Esophagus squamous epithelium (tissue), 5 donors: ENCODE measurements at places on chromosomes 1 and 21. TPM values are rescaled to one million over a fixed set of nuclear protein-coding genes. Genes with fewer than 3 reads are reported as not detected.

Gene CD244
- total RNA-seq: 1.7 TPM

DNA sequence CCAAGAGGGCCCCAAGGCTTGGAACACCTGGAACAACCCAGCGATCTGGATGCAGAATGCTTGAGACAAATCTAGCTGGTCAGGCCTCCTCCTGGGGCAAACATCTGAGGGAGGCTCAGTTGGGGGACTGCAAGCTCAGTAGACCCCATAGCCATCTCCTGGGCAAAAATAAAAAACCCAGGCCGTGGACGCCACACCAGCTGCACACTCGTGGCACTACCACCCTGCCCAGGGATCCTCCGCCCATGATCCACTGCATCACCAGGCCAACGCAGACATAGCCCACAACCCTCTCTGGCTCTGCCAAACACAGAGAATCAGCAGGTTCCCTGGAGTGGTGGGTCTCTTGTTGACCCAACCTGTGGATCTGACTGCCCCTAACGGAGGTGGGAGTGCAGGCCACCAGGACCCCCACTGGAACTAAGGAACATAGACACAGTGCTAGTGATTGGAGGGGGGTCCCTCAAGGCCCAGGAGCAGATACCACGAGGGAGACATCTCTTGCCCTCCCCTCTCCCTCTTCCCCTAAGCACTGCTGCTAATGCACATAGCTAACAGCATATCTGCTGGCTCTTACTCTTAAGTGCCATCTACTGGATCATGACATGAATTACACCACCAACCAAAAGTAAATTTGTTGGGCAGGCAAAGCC lies 147.2 kb downstream of the CHD1L start:
- no peaks in the 10 kb centered on the region for H3K27me3 ChIP-seq
- H3K36me3 ChIP-seq: no peaks in the 10 kb centered on the region
- no peak overlapping the region for H3K4me3 ChIP-seq
- no peak for DNase-seq
- no peaks in the 10 kb centered on the region for H3K4me1 ChIP-seq
- no peak overlapping the region for H3K27ac ChIP-seq

DNA sequence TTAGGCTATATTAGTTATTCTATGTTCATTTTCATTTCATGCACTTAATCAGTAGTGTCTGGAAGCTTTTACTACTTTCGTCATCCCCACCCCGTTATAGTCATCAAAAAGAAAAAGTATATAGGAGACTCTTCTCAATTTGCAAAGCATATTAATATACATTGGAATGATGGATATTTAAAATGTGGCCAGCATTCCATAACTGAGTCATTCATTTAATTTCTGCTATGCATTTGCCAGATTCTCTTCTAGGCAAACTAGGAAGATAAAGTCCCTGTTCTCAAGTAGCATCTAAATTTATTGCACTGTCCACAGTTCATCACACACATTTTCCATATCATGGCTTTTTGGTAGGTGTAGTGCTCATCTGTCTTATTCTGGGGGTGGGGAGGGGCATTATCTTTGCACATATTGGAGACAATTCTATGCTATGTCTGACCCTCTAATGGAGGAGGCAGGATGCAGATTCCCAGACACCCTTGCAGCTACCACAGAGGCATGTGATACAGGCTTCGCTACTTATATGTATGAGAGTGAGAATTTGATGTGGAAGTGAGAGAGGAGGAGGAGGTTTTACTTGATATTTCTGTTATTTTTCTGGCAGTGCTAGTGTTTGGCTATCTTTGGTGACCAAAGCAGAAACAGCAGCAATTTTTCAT lies 125.8 kb downstream of the CTH start:
- no peak overlapping the region for H3K4me3 ChIP-seq
- no peaks in the 10 kb centered on the region for H3K27me3 ChIP-seq
- H3K36me3 ChIP-seq: no peaks in the 10 kb centered on the region
- no peak overlapping the region for H3K27ac ChIP-seq
- H3K4me1 ChIP-seq: no peaks in the 10 kb centered on the region
- DNase-seq: no peak

GRCh38 chr1:174160109-174160473 lies 771 bp downstream of the RABGAP1L start:
- no peaks in the 10 kb centered on the region for H3K27me3 ChIP-seq
- H3K4me1 ChIP-seq: peaks cover 46% of the 10 kb centered on the region
- H3K27ac ChIP-seq: peak overlapping the region; percentile 95
- no peaks in the 10 kb centered on the region for H3K36me3 ChIP-seq
- peak overlapping the region; percentile 89 for H3K4me3 ChIP-seq

DNA sequence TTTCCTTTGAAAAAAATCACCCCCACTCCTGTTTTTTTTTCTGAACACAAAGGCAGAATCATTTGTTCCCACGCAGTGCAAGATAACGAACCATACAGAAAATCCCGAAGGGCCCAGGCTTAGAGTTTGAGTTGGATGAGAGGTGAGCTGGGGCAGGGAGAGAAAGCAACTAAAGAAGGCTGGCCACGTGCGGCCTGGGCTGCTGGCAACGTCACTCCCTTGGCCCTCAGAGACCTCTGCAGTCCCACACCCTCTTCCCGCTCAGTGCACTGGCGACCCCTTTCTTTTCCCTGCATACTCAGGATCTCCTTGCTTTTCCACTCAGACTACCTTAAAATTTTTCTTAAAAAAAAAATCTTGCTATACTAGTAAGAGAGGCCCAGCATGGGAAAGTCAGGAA lies 28.2 kb upstream of the CRNN start:
- H3K4me1 ChIP-seq: peaks cover 78% of the 10 kb centered on the region
- DNase-seq: no peak
- H3K27me3 ChIP-seq: no peaks in the 10 kb centered on the region
- H3K4me3 ChIP-seq: no peak overlapping the region
- peak overlapping the region; percentile 83 for H3K27ac ChIP-seq

GRCh38 chr21:33481314-33481943 lies 1.7 kb upstream of the TMEM50B start:
- peaks cover 3% of the 10 kb centered on the region for H3K4me1 ChIP-seq
- H3K27ac ChIP-seq: no peak overlapping the region
- no peaks in the 10 kb centered on the region for H3K36me3 ChIP-seq
- no peaks in the 10 kb centered on the region for H3K27me3 ChIP-seq

Gene NLRP3
- 1.7 TPM for total RNA-seq

- H3K27me3 ChIP-seq: peaks cover 6% of the 10 kb centered on the region
- peak within 1 kb of the TSS; percentile 68 for H3K4me3 ChIP-seq
- H3K36me3 ChIP-seq: no peaks in the 10 kb centered on the region
- peak; percentile 26 for DNase-seq
- H3K4me1 ChIP-seq: peaks cover 18% of the 10 kb centered on the region
Measured at GRCh38 chr1:212950243-212951125, at the start of gene VASH2. Gene VASH2 (plus strand): TSS chr1:212950541. CDS start chr1:212951543, 1,002 bp downstream.

DNA sequence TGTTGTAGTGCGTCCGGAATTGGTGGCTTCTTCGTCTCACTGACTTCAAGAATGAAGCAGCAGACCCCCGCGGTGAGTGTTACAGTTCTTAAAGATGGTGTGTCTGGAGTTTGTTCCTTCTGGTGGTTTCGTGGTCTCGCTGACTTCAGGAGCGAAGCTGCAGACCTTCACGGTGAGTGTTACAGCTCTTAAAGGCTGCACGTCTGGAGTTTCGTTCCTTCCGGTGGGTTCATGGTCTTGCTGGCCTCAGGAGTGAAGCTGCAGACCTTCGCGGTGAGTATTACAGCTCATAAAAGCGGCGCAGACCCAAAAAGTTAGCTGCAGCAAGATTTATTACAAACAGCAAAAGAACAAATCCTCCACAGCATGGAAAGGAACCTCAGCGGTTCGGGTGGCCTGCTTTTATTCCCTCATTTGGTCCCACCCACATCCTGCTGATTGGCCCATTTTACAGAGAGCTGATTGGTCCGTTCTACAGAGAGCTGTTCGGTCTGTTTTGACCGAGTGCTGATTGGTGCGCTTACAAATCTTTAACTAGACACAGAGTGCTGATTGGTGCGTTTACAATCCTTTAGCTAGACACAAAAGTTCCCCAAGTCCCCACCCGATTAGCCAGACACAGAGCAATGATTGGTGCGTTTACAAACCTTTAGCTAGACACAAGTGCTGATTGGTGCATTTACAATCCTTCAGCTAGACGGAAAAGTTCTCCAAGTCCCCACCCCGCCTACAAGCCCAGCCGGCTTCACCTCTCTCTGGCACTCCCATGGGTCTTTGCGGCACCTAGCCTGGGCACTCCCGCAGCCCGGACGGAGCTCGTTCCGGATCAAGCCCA lies 49.6 kb upstream of the KRTAP19-8 start:
- no peak overlapping the region for H3K27ac ChIP-seq
- no peak overlapping the region for H3K4me3 ChIP-seq
- no peaks in the 10 kb centered on the region for H3K36me3 ChIP-seq
- H3K4me1 ChIP-seq: peaks cover 6% of the 10 kb centered on the region
- DNase-seq: no peak

DNA sequence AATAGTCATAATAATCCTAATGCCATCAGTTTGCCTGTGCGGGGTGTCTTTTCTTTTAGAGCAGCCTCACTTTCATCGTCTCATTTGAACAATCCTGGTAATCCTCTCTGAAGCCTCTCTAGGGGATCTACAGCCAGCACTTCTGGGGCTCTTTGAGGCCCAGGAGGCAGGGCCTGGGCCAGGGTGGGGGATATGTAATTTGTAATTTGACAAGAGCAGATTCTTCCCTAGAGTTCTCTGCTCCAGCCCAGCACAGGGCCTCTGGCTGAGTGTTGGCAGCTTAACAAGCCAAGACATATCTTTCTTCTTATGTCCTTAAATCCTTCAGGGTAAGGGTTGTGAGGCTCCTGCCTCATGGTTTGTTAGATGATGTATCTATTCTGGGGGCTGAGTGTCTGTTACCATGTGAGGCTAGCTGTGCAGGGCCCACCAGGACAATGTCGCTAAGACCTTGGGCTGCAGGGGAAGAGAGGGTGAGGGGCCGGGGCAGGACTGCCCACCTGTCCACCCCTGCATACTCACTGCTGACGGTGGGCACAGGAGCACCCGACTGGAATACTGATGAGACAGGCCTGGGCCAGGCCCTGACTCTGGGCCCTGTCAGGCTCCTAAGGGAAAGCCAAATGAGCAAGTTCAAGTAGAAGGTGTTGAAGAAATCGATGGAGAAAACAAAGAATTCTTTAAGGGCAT lies 45.3 kb upstream of the PARP1 start:
- no peak for DNase-seq
- H3K27ac ChIP-seq: no peak overlapping the region
- H3K4me1 ChIP-seq: no peaks in the 10 kb centered on the region
- no peaks in the 10 kb centered on the region for H3K27me3 ChIP-seq
- no peak overlapping the region for H3K4me3 ChIP-seq
- no peaks in the 10 kb centered on the region for H3K36me3 ChIP-seq

DNA sequence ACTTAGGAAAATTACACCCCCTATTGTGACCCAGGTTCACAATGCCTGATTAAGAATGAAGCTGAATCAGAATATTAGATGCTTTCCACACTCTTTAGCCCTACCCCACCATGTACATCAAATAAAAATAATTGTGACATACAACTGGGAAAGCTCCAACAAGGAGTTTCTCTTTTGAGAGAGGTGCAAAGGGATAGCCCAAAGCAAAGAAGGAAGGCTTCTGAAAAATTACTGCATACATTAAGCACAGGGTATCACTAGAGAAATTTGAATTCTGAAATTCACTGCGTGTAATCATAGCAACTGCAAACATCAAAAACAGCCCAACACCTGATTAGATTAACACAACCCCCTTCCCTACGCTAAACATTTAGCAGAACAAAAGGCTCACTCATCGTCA lies 34.1 kb downstream of the PDE4B start:
- no peaks in the 10 kb centered on the region for H3K36me3 ChIP-seq
- H3K4me1 ChIP-seq: no peaks in the 10 kb centered on the region
- no peak overlapping the region for H3K27ac ChIP-seq
- no peak for DNase-seq
- no peaks in the 10 kb centered on the region for H3K27me3 ChIP-seq
- H3K4me3 ChIP-seq: no peak overlapping the region

Gene ARHGAP29
- 30.5 TPM for total RNA-seq

Gene EEIG2
- 3.9 TPM for total RNA-seq

Gene AGT
- total RNA-seq: 0.95 TPM

DNA sequence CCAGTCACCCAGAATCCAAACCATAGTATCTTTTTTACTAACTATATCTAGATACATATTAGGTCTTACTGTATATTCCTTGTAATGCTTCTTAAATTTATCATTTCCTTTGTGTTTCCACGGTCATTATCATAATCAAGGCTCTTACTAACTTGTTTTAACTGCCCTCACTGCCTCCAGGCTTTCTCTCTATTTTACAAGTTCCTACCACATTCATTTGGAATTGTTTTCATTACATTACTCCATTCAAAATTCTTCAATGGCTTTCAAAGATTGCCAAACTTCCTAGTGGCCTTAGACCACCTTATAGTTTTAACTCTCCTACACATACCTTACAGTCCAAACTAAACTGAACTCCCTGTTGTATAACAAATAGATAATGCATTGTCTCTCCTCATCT lies 6.3 kb downstream of the HFM1 start:
- H3K4me1 ChIP-seq: no peaks in the 10 kb centered on the region
- no peaks in the 10 kb centered on the region for H3K27me3 ChIP-seq
- DNase-seq: no peak

Gene FBLIM1
- total RNA-seq: 46.0 TPM

DNA sequence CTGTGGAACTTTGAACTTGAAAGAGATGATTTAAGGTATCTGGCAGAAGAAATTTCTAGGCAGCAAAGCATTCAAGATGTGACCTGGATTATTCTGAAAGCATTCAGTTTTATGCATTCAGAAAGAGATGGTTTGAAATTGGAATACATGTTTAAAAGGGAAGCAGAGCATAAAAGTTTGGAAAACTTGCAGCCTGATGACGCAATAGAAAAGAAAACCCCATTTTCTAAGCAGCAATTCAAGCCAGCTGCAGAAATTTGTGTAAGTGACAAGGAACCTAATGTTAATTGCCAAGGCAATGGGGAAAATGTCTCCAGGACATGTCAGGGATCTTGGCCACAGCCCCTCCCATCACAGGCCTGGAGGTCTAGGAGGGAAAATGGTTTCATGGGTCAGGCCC lies 354.0 kb downstream of the ZNF326 start:
- no peaks in the 10 kb centered on the region for H3K27me3 ChIP-seq
- no peaks in the 10 kb centered on the region for H3K36me3 ChIP-seq
- no peak overlapping the region for H3K27ac ChIP-seq
- no peaks in the 10 kb centered on the region for H3K4me1 ChIP-seq

Gene PRKAA2
- 1.1 TPM for total RNA-seq

GRCh38 chr1:181126871-181127587 lies 38.5 kb downstream of the IER5 start:
- DNase-seq: no peak
- peaks cover 65% of the 10 kb centered on the region for H3K4me1 ChIP-seq
- H3K4me3 ChIP-seq: no peak overlapping the region
- H3K27ac ChIP-seq: no peak overlapping the region
- no peaks in the 10 kb centered on the region for H3K27me3 ChIP-seq
